Activated naive CD4-positive, alpha-beta T cell (primary cell): ENCODE measurements at places on chromosomes 16 and 17.

GRCh38 chr16:78303946-78304345 is 204.5 kb downstream of the WWOX start:
- no peak for DNase-seq

DNA sequence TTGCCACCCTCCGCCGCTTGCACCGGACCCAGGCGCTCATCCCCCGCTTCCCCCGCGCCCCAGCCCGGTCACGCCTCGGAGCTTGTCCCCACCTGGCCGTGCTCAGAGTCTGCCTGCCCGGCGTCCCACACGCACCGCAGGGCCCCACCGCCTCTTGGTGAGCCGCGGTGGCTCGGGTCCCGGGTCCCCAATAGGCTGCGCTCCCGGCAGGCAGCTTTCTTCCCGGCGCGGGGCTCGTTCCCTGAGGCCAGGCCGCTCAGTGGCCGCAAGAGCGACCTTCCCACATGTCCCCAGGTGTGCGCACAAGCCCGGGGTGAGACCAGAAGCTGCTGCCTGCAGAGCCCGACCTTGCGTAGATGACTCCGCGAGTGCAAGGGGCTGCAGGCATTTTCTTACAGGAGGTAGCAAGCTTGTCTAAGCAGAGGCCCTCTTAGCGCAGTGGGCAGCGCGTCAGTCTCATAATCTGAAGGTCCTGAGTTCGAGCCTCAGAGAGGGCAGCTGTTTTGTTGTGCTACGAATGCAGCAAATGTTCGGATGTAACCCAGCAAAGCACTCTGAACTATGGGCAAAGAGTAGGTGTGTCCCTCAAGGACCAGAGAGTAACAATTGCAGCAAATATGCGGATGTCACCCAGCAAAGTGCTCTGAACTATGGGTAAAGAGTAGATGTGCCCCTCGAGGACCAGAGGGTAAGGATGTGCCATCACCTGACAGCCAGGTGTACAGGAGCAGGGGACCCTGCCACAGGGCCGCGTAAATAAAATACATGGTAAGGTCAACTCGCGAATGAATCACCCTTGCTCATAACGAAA is 15.6 kb downstream of the TLE7 start:
- peak; percentile 28 for DNase-seq

GRCh38 chr17:39357488-39357887 is 43.9 kb downstream of the FBXL20 start:
- DNase-seq = no peak

DNA sequence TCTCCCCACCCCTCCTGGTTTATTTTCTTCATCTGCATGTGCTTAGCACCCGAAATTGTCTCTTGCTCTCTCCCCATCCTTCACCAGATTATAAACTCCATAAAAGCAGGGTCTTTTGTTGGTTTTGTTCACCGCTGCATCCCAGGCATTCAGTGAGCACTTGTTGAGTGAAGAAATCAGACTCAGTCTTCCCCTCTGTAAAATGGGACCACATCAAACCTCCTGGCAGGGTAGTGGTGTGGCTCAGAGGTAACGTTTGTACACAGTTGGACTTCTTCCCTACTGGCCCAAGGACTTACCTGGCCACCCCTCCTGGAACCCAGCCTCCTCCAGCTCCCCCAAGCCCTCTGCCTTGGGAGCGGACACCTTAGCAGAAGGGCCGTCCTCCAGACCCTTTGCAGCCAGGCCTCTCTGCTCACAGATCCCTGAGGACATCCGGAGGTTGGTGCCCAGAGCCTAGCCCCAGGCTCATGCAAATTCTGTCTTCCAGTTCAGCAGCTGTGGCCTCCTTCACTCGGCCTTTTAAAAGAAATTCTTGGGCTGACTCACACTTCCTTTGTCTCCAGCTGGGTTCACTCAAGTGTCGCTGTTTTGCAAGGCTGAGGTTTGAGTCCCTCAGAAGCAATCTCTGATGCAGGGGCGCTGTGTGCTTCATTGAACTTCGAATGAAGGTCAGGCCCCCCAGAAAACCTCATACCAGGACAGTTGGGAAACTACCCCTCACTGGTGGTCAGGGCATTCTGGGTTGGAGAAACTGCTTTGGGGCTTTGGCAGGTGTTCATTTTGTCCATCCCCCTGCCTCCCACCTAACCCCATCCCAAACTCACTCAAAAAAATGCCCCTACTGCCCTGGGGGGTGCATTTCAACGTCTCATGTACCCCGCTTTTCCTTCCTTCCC is 16.8 kb upstream of the RMI2 start:
- DNase-seq = peak; percentile 29

DNA sequence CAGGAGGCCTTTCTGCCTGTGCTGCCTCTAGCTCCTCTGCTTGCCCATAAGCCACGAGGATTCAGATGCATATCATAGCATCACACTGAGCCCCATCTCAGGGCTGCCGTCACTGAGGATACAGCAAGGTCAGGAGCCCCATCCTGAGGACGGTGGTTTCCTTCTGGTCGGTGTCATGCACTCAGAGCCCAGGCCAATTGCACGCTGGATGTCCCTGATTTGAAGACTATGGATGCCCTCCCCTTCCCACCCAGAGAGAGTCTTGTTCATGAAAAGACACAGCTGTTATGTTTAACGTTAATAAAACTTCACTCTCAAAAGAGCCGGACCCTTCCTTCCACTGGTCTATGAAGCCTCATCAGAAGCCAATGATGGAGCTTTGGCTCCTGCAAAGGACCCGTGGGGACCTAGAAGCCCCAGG is 19.9 kb downstream of the COTL1 start:
- no peak for DNase-seq

DNA sequence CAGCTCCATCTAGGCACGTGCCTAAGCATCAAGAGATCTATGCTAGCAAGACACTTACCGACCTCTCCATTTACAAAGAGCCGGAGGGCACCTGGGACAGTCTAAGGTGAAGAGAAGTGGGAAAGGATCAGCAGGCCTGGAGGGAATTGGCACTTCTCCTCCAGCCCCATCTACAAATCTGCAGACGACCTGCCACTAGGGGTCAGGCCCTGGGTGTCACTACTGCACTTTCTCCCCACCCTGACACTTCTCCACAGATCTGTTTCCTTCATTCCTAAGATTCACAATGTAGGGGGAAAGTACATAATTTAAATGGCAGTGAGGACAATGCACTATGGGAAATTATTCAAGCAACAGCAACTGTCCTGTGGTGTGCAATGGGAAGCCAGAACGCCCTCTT is 8.1 kb downstream of the MKS1 start:
- DNase-seq = no peak

DNA sequence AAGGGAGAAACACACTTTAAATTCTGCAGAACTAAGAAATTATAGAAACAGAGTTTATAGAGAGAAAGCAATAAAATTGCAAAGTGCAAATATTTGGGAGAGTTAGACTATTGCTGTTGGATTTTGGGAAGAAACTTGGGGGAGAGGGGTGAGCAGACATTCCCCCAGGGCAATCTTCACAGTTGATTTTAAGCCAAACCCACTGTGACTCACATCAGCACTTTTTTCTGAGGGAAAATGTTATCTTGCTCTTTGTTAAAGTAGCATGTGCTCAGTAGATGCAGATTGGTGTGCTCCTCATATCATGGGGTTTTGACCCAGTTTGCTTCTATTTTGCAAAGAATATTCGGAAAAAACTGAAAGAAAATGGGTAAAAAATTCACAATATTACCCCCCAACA is 367.6 kb downstream of the CDH11 start:
- DNase-seq = no peak

GRCh38 chr16:52367821-52368220 is 179.1 kb downstream of the TOX3 start:
- no peak for DNase-seq

DNA sequence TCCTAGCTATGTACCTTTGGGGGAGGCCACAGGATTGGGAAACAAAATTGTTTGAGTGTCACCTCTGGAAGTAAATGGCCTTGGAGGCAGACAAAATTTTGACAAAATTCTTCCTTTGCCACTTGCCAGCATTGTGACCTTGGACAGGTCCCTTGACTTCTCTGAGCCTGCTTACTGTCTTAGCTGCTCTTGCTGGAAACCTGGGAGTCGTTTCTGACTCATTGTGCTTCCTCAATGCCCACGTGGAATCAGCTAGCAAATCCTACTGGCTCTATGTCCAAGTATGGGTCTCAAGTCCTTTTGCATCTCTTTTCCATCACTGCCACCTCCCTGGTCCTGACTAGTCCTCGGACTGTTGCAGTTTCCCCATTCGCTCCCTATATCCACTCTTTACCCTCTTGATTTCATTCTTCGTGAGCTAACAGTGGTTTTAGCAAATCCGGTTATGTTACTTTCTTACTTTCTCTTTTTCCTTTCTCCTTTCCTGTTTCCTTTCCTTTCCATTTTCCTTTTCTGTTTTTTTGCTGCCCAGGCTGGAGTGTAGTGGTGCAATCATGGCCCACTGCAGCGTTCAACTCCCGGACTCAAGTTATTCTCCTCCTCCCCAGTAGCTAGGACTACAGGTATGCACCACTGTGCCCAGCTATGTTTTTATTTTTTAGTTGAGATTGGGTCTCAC is 68.1 kb upstream of the LGALS9 start:
- DNase-seq = no peak

DNA sequence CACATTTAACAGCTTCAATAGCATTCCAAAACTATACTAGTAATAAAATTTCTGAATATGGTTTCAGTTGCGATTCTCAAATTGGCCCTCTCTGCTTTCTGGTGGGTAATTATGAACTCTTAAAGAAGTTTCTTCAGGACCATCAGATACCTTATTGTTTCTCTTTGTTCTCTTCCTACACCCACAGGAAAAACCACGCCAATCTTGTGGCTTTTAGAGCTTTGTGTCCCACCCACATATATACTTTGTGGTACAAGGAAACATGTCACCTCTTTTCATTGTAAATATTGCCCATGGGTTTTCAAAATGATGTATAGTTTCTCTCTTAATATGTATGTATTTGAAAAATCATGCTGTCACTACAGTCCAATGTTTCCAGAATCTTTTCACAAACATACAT is 12.1 kb downstream of the ABCA9 start:
- DNase-seq = no peak

DNA sequence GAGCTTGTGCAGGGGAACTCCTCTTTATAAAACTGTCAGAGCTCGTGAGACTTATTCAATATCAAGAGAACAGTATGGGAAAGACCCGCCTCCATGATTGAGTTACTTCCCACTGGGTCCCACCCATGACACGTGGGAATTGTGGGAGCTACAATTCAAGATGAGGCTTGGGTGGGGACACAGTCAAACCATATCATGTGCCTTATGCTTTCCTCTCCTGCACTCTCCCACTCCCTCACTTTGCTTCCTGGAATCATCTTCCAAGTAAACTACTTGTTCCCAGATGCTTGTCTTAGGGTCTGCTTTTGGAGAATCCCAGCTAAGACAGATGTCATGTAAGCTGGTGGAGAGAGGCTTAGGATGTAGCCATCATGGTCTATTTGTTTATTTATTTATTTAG is 271.2 kb downstream of the HAPSTR1 start:
- DNase-seq = no peak

GRCh38 chr16:65070831-65071432 is 50.9 kb downstream of the CDH11 start:
- DNase-seq = no peak

GRCh38 chr17:74259667-74260524 is 14.1 kb upstream of the DNAI2 start:
- no peak for DNase-seq

DNA sequence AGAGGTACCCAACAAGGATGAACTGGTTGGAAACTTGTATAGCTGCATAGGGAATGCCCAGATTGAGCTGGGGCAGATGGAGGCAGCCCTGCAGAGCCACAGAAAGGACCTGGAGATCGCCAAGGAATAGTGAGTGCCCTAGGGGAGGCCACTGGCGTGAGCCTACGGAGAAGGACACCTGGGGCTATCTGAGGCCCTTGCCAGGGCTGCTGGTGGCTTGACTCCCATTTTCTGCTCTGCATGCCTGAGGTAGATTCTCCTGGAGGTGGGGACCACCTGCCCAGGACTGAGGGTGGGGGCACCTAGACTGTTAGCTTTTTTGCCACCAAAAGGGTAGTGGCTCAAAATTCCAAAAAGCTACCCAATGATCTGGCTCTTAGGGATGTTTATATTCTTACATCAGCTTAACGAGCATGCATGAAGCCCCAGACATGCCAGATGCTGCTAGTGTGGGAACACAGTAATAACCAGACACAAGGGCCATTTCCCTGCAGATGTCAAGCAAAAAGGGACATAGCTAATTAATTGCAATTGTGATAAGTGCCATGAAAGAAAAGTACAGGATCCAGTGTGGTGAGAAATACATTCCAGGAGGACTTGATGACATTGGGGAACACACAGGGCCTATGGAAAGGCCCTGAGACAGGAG is 8.8 kb downstream of the ODAD4 start:
- DNase-seq = no peak

GRCh38 chr16:13920510-13920818 is 510 bp downstream of the ERCC4 start:
- no peak for DNase-seq

DNA sequence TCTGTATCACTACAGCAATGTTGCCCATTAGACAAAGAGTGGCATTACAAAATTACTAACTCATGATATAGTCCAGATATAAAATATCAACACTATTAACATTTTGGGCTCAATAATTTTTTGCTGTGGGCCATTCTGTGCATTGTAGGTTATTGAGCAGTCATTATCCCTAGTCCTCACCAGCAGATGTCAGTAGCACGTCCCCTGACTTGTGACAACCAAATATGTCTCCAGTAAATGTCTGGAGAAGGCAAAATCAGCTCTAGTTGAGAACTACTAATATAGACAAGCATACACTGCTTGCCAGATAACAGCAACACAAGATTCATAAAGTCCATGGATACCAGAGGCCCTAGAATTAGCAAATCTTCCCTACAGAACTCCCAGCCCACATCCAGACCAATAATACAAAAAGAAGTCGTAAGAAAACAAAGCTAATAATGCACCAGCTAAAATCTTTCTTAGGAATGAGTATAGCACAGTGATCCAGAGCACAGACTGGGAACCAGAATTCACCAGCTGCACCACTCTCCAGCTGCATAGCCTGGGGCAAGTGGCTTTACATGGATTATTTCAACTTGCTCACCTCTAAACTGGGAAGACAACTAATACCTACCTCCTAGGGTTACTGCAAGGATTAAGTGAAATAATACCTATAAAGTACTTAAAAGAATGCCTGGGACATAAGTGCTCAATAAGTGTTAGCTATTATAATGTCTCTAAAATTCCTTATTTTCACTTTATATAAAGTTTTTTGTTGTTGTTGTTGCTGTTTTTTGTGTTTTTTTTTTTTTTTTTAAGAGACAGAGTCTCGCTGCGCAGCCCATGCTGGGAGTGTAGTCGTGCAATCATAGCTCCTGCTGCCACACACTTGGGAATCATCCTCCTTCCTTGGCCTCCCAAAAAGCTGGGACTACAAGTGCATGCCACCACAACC is 23.7 kb downstream of the HELZ start:
- no peak for DNase-seq

GRCh38 chr17:32103476-32104113 is 38.7 kb upstream of the RHOT1 start:
- no peak for DNase-seq
